Eye (tissue), 1 donor: ENCODE measurements at places on chromosomes 6 and 20.

- DNase-seq: no peak
Measured at GRCh38 chr6:141561154-141561553, 571.6 kb upstream of the GJE1 start.

GRCh38 chr6:27040244-27041042 is 207.1 kb upstream of the PRSS16 start:
- no peak for DNase-seq

DNA sequence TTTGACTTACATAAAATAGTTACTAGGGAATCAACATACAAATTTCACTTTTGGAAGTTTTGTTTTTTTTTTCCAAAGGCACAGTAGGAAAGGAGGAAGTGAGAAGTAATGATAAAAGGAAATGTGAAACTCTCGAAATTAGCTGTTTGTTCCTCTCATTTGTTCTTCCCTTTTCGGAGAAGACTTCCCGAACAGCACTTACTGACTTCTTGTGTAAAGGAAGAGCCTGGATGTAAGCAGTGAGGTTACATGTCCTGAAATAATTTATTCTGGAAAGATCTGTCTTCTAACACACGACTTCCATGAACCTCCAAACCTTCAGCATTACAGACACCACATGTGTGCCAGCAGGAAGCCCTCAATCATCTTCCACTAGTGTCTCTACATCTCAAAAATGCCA is 59.1 kb downstream of the KIF16B start:
- DNase-seq: no peak

DNA sequence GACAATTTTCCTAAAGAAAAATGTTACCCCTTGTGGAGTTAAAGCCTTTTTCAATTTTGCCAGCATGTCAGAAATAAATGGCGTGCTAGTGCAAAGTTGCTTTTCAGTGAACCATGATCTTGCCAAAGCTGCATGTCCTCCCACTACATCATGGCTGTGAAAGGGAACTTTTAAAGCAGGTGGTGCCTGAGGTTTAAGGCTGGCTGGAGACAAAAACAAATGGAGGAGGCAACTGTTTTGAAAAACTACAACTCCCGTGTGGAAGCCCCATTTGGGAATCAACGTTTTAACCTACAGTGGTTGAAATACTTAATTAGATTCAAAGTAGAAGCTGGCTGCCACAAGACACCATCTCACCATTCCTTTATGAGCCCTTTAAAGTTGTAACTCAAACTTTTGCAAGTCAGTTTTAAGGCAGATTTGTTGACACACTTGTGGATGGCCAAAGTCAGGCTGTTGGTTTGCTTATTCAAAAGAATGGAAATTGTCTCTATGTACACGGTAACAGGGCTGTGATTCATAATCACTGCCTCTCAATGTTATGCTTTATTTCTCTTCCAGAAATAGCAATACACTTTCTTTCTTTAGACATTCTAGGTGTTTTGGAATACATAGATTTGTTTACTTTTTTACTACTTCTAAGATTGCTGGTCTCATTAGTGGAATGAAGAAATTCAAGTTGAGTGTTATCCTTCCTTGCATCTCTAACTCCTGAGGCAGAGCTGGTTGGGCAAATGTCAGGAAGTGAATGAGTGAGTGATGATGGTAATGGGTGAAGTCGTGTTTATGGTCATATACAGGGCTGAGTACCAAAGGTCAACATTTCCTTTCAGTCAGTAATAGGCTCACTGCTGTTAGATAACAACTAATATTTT is 196.4 kb upstream of the GMDS start:
- DNase-seq: no peak
